Hair follicular keratinocyte (primary cell): ENCODE measurements at places on chromosomes 13 and 19. TPM values are rescaled to one million over a fixed set of nuclear protein-coding genes. Genes with fewer than 3 reads are reported as not detected.

The MEIOSIN gene
- total RNA-seq: not detected in 2 replicates

The DNAAF3 gene
- 0.23 and 1.3 TPM in 2 replicates for total RNA-seq

The KIR2DL3 gene
- not detected in 2 replicates for total RNA-seq

The TEX29 gene
- total RNA-seq: not detected in 2 replicates

The SRRM5 gene
- total RNA-seq: not detected in 2 replicates

The KASH5 gene
- not detected in 2 replicates for total RNA-seq

The PGPEP1 gene
- total RNA-seq: 5.2 and 5.6 TPM in 2 replicates

The PEAK3 gene
- total RNA-seq: not detected in 2 replicates
